ENCODE measurements at places on chromosomes 13 and 19.

GRCh38 chr19:11197291-11198174, at the start of gene KANK2:
Gene KANK2 (minus strand): TSS chr19:11197545. CDS start chr19:11194511, 3,034 bp downstream.
- DNase-seq = peak; percentile 79

GRCh38 chr19:29630655-29631054, 24.6 kb downstream of the POP4 start:
- DNase-seq = no peak

GRCh38 chr19:45767410-45767880, 1.6 kb downstream of the SIX5 start:
- no peak for DNase-seq

GRCh38 chr19:8487137-8487851, 15.1 kb downstream of the PRAM1 start:
- DNase-seq = peak; percentile 73

GRCh38 chr19:42132030-42132628, at the start of gene POU2F2:
Gene POU2F2 (minus strand): TSS chr19:42132446. CDS start chr19:42132411, 35 bp downstream.
- DNase-seq = peak; percentile 87

GRCh38 chr19:17948931-17949930, 16.4 kb downstream of the CCDC124 start:
- peak; percentile 43 for DNase-seq

GRCh38 chr13:44045180-44045562, 165.5 kb downstream of the LACC1 start:
- no peak for DNase-seq

DNA sequence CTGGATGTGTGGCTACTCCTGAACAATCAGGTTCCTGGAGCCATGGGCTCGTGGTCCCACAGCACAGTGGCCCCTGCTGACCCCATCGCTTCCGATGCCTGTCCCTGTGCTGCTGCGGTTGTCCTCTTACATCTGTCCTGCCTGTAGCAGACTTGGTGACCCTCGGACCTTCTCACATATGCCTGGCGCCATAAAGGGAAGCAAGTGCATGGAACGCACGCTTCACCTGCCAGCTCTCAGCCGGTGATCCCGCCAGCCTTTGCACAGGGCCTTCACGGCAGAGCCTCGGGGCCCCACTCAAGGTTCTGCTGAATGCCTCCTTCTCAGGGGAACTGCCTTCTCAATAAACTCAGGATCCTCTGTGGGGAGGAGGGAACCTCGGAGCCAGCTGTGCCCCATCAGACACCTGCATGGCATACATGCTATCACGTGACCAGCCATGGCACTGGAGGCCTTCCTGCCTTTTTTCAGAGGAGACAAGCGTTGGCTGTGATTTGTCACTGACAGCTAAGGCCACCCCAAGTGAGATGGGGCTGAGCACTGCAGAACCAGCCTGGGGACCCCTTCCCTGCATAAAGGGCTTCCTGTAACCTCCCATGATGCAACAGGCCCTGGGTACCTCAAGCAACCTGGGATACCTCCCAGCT, 24.3 kb downstream of the PEPD start:
- DNase-seq = no peak

DNA sequence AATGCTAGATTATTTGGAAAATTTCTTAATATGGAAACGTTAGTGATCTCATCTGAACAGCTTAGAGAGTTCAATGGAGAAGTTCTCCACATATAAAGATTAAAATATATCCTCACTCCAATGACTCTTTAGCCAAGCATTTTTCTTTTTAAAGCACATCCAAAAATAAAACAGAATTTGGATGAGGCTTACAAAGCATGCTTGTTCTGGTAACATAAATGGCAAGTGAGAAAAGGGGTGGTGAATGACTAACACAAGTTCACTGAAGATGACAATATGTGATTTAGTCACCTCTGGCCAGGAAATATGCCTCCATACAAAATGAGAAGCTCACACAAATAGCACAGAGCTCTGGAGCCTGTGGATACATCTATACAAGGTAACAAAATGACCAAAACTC, 253.0 kb downstream of the PCDH20 start:
- no peak for DNase-seq

GRCh38 chr19:10115392-10116084, 4.0 kb downstream of the P2RY11 start:
- DNase-seq = peak; percentile 40

GRCh38 chr13:79675931-79676660, 195.1 kb downstream of the NDFIP2 start:
- no peak for DNase-seq

DNA sequence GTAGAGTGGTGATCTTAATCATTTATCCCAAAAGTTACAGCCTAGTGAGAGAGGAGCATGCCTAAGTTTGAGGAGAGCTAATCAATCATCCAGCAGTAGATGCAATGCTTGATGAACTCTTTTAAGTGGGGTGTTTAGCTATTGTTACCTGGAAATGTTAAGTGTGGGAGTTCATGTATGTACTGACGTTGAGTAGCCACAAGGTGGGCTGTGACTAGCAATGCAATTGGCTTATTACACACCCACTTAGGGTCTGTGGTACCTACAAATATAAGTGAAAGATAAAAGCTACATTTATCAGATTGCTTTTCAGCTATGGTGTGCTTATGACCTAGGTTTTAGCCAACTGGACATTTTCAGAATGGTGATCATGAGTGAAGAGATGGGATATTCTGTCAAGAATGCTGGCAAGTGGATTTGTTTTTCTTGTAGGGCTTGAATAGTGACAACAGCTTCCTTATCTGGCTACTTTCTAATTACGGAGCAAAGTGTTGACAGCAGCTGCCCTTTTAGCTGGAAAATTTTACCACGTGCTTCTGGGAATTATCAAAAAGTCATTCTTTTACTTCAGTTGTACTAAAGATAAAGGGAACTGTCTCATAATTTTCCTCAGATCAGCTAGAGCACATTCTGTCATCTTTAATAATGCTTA, 170.6 kb downstream of the POSTN start:
- DNase-seq = no peak

GRCh38 chr13:80083081-80083852, 257.7 kb downstream of the SPRY2 start:
- DNase-seq = no peak
